ENCODE measurements at places on chromosomes 13 and 19.

DNA sequence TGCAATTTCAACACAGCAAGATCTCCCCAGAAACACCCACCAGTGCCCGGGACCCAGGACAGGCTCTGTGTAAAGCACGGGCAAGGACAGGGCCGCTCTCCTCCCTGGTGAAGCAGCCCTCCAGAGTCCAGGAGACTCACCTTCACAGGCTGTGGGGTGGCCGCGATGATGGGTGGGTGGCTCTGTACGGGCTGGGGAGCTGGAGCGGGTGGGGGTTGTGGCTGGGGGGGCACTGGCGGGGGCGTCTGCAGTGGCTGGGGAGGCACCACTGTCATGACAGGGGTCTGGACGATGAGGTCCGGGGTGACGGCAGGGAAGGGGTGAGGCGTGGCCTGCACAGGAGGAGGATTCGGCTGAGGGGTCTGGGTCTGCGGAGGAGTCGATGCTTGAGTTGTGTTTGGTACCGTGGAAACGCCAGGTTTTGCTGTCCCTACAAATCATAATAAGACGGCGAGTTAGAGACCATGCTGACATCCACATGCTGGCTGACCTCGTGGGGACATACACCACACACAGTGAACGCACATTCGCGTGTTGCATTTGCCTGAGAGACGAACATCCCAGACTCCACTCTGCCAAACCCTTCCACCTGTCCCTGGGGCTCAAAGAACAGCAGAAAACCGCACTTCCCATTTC, 33.1 kb upstream of the EPHX3 start:
- DNase-seq: peak; percentile 34

- no peak for DNase-seq
These were observed 63.0 kb downstream of the RFX2 start for GRCh38 chr19:6047256-6047655.

DNA sequence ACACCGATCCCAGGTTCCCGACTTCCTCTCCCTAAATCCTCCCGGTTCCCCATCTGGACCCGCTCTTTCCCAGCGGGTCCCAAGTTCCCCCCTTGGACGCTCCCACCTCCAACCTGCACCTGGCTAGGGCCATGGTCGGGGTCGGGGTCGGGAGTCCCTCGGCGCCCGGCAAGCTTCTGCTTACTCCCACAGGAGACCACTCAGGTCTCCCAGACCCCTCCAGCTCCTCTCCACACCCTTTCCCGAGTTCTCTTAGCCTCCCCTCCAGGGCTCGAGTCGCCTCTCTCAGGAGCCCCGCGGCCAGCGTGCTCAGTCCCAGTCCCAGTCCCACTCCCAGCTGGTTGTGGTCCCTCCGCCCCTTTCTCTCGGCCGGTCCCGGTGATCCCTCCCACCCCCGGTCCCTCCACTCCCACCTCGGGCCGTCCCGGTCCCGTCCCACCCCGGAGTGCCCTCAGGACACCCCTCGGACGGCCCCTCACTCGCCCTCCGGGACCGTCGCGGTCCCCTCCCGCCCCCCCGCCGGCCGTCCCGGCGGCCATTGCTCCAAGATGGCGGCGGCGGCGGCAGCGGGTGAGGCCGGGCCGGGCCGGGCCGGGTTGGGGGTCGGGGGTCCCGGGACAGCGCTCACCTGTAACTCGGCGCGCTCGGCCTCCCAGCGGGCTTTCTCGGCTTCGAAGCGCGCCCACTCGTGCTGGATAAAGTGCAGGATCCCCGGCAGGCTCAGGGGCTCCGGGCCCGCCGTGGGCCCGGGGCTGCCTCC, at the start of gene FKRP:
Gene FKRP (plus strand): TSS at position 537 of the 760 bp plus-strand sequence. CDS start 9,394 bp downstream, outside the sequence.
- DNase-seq: peak; percentile 78

DNA sequence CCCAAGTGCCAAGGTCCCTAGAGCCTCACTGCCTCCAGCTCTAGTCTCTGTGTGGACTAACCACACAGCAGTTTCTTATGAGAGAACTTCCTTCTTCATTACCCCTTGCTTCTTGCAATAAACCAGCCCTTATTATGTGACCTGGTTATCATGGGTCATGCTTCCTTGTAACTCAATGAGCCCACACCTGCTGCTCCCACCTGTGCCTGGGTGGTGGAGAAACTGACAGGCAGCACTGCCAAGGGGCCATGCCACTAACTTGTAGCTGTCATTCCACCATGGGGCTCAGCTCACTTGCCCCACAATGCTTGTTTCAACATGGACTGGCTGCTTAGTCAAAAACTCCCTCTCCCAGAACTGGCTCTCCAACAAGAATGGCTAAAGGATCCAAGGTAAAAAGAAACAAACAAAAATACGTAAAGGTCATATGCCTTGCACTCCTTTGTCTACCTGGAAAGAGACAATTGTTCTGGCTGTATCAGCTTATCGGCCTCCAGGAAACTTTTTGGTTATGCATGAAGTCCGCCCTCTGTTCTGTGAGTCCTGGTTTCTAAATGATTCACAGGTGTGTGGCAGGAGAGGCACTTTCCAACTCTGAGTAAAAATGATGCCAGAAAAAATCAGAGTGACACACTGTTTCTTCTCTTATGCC, 446.4 kb downstream of the COG6 start:
- no peak for DNase-seq

DNA sequence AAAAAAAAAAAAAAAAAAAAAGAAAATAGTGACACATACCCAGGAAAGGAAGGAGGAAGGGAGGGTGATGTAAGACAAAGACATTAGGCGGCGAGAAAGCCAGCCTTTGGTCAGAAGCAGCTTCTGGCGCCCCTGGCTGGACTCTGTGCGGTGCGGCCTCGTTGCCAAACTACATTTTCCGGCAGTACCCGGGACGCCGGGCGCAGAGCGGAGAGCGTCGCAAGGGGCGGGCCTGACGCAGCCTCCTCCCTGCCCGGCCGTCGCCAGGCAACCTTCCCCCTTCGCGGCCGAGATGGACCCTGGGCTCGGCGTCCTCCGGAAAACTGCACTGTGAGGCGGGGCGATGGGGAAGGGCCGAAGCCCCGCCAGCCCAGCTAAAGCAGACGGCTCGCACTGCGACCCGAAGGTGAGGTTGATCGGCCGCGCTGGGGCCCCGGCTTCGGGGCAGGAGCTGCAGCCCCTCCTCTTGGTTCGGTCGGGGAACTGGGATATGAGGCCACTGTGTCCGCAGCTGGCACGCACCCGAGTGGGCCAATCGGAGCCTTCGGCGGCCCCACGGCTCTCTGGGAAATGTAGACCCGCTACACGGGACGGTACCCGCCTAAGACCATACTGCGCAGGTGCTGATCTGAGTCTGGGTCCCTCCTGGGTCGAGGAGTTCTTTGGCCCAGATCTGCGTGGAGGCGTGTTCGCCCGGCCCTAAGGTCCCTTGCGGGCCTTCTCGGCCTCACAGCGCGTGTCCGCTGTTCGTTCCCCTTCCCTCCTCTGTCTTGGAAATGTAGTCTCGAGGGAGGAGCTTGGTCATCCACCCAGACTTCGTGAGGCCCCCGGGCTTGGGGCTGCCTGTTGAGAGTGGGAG, 2.3 kb upstream of the MZF1 start:
- DNase-seq: peak; percentile 98

GRCh38 chr19:46784262-46785053, 3.9 kb downstream of the SLC1A5 start:
- DNase-seq: peak; percentile 90

DNA sequence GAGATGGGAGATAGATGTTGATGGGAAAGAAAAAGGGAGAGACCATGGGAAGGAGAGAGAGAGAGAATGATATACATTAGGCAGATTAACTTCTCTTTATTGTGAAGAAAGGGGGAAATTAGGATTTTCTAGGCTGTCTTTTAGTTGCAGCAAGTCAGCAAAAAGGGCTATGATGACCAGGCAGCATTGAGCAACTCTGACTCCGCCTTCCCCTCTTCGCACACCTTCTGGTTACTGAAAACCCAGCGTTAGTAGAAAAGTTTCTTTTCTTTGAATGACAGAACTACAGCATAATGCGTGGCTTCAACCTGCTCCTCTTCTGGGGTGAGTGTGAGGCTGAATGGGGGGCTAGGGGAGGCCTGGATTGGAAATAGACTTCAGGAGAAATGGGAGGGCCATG, at the start of gene ADGRE1:
Gene ADGRE1 (plus strand): TSS at position 264 of the 400 bp plus-strand sequence. CDS start 30 bp downstream, at position 294.
- DNase-seq: no peak

GRCh38 chr13:65460136-65460535, 1770.0 kb downstream of the PCDH9 start:
- DNase-seq: no peak

GRCh38 chr13:41611385-41611784, 154.0 kb downstream of the RGCC start:
- no peak for DNase-seq
